ENCODE measurements at places on chromosomes 3 and 15.

DNA sequence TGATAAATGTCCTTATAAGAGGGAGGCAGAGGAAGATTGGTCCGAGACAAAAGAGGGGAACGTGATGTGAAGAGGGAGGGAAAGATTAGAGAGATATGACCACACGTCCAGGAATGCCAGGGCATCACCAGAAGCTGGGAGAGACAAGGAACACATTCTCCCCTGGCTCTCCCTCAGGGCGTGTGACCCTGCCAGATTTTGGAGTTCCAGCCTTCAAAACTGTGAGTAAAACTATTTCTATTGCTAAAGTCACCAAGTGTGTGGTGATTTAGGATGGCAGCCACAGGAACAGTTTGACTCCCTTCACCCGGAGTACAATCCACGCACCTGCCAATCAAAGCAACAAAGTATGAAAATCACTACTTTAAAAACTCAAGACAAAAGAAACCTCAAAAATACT, 32.1 kb upstream of the TJP1 start:
- DNase-seq: no peak

- no peak for DNase-seq
Observed at GRCh38 chr3:87336761-87337160, 60.4 kb upstream of the POU1F1 start.

GRCh38 chr3:11556851-11557644, 86.7 kb downstream of the VGLL4 start:
- DNase-seq: no peak

DNA sequence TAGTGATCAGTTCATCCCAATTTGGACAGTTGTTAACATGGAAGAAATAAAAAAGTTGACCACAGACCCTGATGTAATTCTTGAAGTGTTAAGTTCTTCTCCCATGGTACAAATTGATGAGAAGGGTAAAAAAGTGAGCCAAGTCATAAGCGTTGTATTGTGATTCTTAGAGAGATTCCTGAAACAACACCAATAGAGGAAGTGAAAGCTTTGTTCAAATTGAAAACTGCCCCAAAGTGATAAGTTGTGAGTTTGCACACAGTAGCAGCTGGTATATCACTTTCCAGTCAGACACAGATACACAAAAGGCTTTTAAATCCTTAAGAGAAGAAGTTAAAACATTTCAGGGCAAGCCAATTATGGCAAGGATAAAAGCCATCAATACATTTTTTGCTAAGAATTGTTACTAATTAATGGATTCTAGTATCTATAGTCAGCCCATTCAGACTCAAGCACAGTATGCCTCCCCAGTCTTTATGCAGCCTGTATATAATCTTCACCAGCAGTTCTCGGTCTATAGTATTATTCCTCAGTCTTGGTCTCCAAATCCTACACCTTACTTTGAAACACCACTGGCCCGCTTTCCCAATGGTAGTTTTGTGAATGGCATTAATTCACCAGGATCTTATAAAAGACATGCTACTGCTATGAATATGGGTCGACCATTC, 38.2 kb downstream of the CDIN1 start:
- no peak for DNase-seq

DNA sequence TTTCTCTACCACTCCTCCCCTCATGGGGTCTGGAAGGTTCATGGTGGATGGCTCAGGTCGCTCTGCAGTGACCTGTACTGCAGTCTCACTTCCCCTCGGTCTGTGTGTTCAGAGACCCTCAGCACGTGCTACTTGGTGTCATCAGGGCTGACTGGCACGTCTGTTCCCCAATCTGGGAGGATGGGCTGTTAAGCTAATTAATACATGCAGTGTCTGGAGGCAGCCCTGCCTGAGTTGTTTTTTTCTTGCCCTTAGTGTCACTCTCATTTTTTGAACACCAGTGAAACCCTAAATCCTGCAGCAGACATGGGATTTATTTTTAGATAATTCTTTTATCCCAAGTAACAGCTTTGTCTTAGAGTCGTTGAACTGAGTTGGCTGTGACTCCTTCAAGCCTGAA, 64.6 kb downstream of the ARNT2 start:
- no peak for DNase-seq

DNA sequence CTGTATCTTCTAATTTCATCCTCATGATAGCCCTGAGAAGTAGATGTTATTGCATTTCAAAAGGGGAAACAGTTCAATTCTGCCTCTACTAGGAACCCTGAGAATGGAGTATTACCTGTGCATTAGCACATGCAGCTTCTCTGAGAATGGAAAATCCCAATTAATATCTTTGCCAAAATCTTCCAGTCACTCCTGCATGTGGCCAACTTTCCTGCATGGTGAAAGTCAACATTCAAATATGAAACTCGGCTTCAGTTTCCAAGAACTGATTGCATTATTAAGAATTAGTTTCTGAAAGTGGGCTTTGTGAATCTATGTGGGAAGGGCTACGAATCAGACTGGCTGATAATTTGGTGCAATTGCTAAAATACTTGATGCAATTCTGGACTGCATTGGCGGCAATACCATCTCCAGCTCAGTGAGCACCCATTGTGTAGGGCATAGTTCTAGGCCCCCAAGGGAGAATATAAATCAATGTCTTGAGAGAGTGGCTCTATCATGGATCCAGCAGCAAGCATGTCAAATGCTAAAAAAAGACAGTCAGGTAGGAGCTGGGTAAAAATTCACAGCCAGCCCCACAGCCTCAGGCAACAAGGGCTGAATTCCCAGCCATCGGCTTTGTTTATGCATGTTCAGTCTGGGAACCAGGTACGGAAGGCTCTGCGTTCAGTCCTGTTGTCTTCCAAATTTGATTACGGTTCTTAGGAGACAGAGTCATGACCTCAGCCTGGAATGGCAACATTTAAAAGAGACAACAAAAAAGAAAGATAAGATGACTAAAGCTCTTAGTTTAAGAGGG, 18.8 kb upstream of the BCL6 start:
- DNase-seq: no peak

GRCh38 chr3:51970606-51971300, 3.1 kb downstream of the ABHD14B start:
- no peak for DNase-seq

DNA sequence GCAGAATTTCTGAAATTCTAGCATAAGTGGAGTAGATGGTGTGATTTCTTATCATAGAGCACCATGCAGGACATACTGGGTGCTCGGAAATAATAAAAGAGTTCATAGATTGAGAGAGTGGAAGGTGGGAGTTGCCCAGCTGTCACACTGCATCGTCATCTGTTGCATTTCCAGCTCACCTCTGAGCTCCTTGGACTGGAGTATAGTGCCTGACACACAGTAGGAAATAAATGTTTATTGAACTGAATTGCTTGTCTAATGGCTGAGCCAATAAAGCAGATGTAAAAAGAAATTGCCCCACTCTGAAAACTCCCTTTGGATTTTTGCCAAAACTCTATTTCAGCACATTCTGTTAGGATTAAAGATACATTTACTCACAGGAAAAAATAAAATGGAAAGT, 108.9 kb upstream of the UBE2E1 start:
- DNase-seq: no peak

DNA sequence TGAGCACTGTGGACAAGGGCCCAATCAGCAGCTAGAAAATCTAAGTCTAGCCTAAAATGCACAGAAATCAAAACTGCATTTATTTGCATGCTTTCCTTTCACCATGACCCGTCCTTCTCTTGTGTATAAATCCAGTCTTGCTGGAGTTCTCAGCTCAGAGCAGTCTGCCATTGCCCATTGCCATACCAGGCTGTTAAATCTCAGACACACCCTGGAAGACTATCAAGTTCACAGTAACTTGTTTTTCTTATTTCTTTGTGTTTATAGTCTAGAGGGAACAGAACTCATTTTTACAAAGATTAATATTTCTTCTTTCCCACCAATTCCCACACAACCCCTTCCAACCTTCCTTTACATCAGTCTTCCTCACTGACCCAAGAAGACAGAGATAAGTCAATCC, 85.9 kb downstream of the COL8A1 start:
- no peak for DNase-seq

- no peak for DNase-seq
Observed at GRCh38 chr15:91593067-91593466, 260.4 kb upstream of the SLCO3A1 start.

DNA sequence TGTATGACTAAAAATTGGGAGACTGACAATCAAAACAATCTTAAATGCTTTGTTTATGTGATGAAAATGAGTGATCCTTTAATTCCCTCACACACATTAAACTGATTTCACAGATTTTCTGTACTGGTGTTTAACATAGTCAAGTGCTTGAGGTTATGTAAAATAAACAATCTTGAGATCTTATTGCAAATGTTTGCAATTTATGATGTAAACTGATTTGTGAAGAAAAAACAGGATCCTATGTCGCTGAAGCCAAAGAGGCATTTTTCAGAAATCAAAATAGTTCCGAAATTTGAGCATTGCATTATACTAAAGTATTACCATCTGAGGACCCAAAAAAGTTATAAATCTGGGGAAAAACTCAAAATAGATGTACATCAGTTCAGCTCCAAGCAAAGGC, 12.7 kb downstream of the SHOX2 start:
- DNase-seq: no peak

- peak; percentile 21 for DNase-seq
Observed at GRCh38 chr15:33132722-33133345, 61.7 kb downstream of the FMN1 start.

DNA sequence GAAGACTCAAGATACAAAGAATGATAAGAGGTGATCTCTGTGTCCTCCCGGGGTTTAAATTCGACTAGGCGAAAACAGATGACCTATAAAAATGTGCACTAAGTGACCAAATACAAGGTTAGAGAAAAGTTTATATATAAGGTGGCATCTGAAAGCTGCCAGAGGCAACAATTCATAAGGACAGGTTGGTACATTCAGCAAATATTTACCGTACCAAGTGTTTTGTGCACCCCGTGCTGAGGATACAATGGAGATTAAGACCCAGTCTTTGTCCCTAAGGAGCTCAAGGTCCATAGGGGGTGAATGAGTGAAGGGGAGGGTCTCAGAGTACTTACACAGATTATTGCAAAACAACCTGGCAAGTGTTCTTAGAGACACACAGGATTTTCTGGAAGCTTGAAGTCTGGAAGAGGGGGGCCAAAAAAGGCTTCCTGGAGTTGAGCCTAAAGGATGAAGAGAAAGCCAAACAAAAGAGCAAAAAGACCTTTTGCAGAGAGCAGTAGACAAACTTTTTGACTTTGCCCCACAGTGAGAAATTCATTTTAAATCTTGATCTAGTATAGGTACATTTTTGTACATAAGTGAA, 71.4 kb upstream of the LRIG1 start:
- DNase-seq: no peak

DNA sequence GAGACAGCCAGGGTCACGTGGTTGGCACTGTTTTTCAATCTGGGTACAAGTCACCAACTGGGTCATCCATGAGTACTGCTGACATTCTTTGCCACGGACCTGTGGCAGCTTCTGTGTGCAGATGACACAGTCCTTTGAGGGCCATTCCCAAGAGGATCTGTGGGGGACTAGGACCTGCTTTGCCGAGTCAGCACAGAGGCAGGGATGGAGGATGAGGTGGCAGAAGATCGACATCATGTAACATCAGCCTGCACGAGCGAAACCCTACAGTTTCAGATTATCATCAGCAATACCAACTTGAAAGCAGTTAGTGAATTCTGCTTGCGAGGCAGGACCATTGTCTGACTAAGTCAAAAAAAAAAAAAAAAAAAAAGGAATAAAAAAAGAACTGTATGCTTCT, 227.7 kb downstream of the FOXP1 start:
- DNase-seq: no peak

GRCh38 chr3:48427630-48427962, 2.3 kb downstream of the PLXNB1 start:
- DNase-seq: no peak

DNA sequence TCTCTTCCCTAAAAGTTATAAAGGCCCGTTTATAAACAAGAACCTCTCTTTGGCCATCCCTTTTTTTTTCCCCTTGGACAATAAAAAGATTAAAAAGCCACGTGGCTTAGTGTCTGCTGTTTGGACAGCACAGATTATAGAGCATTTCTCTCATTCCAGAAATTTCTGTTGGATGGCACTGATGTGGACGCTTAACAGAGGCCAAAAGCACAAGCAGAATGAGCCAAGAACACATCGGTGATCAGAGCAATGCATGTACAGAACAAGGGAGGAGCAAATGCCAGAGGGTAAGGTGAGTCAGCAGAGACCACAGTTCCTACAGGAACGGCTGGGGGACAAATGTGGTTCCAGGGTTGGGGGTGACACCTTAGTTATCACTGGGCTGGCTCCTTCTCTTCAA, 30.3 kb upstream of the CTNNB1 start:
- DNase-seq: no peak

GRCh38 chr15:62402687-62403086, 237.6 kb upstream of the C2CD4B start:
- DNase-seq: no peak

DNA sequence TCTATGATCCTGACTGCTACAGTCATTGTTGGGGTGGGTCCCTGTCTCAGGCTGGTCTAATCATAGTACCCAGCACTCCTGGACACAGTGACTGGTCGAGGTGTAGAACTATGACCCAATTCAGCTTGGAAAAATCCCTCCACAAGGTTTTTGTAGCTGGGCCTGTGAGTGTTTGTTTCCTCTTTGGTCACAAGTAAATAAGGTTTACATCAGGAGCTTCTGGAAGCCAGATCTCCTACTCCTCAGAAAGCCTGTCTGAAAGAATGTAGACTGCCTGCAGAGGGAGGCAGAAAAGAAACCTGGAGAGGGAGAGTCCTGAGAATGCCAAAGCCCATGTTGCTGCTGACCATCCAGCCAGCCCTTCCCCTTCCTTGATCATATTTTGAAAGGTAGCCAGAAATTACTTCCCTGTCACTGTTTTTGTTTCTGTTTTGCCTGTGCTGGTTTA, 123.2 kb downstream of the RAP2B start:
- DNase-seq: no peak

DNA sequence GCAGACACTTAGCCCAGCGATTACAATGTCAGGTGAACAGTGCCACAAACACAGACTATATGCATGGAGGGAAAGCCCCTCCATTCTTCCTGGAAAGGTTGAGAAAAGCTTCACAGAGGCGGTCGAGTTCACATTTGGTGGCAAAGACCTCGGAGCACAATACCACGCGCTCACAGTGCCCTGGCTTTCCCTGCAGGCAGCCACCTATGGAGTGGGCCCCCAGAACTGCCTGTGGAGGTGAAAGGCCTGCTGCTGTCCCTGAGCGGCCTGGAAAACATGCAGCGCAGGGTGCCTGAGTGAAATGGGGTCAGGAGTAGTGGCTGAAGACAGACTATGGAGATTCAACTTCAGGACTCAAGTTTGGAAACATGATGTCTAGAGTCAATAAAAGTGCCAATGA, 26.9 kb downstream of the PDIA5 start:
- DNase-seq: no peak

- DNase-seq: no peak
Observed at GRCh38 chr3:64244011-64244942, 19.0 kb upstream of the PRICKLE2 start.

DNA sequence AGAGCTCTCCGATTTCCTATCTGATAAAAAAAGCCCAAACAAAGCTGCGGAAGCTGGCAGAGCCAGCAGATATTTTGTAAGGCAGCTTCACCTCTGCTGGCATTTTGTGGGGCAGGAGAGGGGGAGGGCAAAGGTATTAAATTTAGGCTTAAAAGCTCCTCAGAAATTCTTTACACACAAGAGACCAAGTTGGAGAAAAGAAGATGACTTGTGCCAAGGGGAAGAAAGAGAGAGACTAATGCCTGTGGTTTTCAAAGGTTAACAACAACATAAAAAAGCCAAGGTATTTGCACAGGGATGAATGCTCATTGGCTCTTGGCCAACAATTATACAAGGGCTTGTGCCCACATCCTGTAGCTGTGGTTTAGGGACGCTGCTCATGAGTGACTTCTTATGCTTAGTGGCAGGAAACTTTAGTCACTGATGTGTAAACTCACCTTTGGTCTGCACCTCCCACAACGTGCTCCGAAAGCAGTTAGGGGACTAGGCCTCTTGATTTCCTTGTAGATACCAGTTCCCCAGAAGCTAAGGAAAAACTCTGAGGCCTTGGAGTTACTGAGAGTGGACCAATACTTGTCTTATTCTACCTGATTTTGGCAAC, 152.9 kb downstream of the TPRG1 start:
- peak; percentile 88 for DNase-seq
